Activated CD4-positive, alpha-beta T cell treated with anti-CD3 and anti-CD28 coated beads, Interleukin-2, amount 50 U/mL, for 48 hours (primary cell): ENCODE measurements at places on chromosomes 2 and 18.

DNA sequence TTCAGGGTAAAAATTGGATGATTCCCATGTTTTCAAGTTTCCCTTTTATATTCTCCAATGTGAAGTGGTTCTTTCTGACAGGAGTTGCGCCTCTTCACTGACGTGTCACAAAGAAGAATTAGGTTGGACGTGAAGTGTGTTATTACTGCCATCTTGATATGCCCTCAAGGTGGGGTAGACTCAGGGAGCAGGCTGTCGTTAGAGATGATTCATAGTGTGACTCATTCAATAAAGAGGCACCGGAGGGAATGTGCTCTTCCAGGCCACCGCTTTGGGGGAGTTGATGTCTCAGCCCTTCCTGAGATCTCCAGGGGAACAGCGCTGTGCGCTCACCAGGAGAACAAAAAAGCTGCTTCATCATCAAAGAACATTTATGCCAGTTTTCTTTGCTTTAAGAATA lies 3.6 kb upstream of the DGKD start:
- peak; percentile 18 for DNase-seq

- no peak for DNase-seq
Measured at GRCh38 chr2:211875488-211875887, 663.1 kb downstream of the ERBB4 start.

DNA sequence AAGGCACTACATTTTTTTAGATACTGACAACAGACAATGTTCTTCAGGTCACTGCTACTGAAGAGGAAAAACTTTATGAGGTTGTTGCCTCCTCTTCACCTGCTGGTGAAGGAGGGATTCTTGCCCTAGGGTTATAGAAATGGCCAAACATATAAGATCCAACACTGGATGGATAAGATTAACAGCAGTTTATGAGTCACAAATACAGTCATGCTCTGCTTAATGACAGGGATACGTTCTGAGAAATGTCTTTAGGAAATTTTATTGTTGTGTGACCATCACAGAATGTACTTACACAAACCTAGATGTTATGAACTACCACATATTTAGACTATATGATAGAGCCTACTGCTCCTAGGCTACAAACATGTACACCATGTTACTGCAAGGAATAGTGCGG lies 57.4 kb upstream of the AMMECR1L start:
- no peak for DNase-seq

DNA sequence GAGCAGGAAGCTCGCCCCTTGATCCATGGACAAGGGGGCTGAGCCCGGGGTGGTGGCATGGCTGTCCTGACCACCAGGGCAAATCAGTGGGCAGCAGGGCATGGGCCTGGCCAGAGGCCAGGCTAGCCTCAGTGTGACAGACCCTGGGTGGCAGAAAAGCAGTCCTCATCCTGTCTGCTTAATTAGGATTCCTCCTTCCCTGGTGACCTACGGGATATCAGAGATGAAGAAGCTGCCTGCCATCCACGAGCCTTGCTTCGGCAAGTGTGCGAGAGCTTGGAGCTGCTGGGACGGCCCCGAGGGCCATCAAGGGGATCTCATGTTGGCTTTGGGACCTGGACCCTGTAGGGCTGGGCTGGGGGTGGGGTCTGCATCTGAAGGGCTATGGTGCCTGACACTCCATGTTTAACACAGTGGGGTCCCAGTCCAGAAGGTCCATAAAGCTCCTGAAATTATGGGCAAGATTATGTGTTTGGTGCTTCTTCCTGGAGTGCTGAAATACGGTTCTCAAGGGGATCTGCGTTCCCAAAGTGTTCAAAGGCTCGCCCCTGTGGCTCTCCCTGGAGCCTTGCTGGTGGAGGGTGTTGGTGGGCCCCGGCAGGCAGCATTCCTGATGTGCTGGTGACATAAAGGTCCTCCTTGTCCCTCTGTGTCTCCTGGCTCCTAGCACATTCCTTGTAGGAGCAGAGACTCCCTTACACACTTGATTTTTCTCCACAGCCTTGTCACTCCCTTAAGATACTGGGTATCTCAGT lies 52.6 kb downstream of the KCNIP3 start:
- no peak for DNase-seq

DNA sequence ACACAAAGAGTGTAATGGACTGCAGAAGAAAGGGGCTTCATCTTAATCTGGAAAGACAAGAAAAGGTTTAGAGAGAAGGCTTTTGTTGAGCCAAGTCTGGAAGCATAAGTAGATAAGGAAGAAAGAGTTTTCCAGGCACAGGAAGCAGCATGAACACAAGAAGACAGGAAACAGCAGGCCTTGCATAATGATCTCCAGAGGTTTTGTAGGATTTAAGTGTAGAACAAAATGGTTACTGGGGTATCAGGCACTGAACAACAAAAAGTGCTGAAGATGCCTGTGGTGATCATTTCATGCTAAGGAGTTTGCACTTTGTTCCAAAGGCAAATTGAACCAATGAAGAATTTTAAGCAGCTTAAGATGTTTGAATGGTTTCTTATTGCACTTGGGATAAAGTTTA lies 281.6 kb upstream of the TANK start:
- no peak for DNase-seq

- no peak for DNase-seq
Measured at GRCh38 chr2:101748000-101748399, 50.5 kb downstream of the MAP4K4 start.
